ENCODE measurements at places on chromosomes 7 and 10.

- no peak for DNase-seq
Measured at GRCh38 chr10:17125206-17125893, 4.3 kb downstream of the CUBN start.

DNA sequence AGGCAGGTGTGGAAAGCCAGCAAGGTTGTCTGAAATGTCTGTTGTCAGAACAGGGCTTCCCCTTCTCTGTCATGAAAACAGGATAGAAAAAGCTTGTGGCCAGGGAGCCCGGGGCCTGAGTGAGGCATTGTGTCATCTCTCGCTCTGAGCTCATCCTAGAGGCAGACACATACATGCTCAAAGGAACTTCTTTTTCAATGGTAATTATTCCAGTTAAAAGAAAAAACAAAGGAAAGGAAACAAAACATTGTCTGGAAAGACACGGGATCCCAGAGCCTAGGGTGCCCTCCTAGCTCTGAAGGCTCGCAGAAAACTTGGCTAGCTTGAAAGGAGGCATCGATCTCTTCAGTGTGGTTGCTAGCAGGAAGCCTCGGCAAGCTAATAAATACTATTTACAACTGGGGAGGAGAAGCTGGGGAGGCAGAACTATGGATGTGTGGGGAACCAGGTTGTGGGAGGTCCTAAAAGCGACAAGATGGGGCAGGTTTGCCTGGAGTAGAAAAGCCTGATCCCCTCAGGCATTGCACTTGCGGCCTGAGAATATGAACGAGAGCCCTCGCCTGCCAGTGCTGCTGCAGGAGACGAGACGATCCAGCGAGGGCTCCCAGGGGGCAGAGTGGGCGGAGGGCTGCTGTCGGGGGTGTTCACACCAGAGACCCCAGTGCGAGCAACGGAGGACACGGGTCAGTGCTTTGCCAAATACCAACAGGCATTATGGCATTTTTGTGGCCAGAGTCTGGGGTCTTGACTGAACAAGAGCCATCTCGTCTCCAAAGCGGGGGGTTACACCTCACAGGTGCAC, 32.8 kb upstream of the DGKI start:
- no peak for DNase-seq

DNA sequence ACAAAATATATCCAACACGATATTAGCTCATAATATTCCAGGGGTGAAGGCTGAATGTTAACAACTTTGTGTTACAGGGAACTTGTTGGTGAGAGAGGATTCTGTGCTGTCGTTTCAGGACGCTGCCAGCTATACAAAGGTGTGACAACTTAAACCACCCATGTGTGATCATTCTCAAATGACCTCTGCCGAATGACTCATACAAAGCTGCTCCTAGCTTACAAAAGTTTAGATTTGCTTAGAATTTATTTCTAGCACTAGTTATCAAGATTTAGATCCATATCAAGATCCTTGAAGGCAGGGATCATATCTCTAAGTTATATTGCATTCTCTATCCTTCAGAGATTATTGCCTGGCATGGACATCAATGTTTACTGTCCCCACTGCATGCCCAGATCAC, 65.3 kb downstream of the COBL start:
- peak; percentile 12 for DNase-seq

DNA sequence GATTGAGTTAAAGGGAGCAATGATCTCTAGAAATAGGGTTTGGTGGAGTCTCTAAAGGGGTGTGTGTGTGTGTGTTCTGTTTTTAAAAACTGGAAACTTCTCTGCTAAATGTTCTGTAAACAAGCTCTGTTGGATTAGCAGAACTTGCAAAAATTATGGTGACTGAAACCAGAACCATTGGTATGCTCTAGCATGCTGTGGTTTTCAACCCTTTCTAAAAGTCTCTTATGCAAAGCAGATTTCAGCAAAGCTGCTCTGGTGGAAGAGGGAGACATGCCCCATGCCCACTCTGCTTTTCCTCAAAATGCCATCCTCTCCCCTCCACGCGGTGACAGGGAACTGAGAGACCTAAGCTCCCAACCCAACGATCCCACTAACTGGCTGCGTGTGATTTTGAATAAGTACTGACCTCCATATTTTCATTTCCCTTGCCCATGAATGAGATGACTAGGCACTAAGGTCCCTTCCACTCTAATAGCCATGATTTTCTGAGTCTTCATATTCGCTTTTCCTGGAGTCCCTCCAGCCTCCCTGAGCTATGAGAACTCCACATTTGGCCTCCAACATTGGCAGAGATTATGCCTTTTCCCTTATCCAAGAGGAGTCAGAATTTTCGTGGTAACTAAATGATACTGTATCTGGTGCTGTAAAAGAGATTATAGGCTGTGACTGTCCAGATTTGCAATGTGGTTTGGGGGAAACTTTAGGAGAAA, 117.3 kb upstream of the PALS2 start:
- DNase-seq, result no peak

DNA sequence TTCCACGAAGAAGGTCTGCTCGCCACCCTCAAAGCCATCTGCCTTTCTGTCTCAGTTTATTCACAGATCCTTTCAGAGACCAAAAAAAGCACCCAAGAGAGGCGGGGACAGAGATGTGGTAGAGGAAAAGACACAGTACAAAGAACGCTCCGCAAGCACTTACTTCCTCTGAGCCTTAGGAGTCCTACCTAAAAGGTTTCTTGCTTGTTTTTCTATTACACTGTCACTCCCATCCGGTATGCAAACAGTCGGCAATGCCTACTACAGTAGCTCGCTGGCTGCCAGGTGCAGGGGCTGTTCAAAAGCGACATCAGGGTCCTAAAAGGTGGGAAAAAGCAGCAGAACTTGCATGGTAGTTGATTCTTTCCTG, 816 bp downstream of the TECPR1 start:
- no peak for DNase-seq

DNA sequence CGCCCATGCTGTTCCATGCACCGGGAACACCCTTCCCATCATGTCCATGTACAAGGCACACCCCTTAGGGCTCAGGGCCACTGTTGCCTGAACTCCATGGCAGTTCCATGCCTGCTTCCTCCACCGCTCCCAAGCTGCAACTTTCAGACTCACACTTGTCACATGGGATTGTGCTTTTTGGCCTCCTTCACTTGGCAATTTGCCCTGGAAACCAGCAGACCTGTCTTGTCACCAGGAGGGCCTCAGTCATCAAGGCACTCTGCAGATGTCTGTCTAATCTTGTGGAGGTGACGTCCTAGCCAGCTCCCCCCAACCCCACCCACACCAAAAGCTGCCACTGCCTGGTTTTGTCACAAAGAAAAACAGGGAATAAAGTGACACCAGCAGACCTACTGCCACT, 47.5 kb downstream of the CARD11 start:
- DNase-seq, result no peak

- DNase-seq, result no peak
Measured at GRCh38 chr10:30617070-30617469, 12.5 kb downstream of the LYZL2 start.

GRCh38 chr10:51010977-51011376, 63.3 kb upstream of the PRKG1 start:
- DNase-seq, result no peak

GRCh38 chr7:150732786-150733481, 4.3 kb upstream of the GIMAP5 start:
- DNase-seq, result no peak

- no peak for DNase-seq
Measured at GRCh38 chr7:26590709-26591108, 273.7 kb downstream of the SKAP2 start.

- no peak for DNase-seq
Measured at GRCh38 chr10:19865676-19866075, 49.4 kb downstream of the PLXDC2 start.
